ENCODE measurements at places on chromosomes 4 and X. TPM values are rescaled to one million over a fixed set of nuclear protein-coding genes. Genes with fewer than 3 reads are reported as not detected.

DNA sequence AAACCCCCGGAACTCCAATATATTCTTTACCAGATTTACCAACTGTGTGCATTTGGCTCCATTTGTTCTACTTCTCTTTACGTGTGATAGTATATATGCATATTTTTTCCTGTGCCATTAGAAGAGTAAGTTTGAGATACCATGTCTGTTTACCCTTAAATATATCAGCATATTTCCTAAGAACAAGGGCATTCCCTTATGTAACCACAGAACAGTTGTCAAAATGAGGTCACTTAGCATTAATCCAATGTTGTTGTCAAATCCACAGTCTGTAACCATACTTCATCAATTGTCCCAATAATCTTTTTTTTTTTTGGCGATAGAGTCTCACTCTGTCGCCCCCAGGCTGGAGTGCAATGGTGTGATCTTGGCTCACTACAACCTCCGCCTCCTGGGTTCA is 55.2 kb downstream of the TBC1D14 start:
- no peak for DNase-seq

- DNase-seq, result no peak
These were observed 23.3 kb downstream of the TRMT2B start for GRCh38 chrX:101028562-101028961.

Gene APELA
- total RNA-seq, result not detected

DNA sequence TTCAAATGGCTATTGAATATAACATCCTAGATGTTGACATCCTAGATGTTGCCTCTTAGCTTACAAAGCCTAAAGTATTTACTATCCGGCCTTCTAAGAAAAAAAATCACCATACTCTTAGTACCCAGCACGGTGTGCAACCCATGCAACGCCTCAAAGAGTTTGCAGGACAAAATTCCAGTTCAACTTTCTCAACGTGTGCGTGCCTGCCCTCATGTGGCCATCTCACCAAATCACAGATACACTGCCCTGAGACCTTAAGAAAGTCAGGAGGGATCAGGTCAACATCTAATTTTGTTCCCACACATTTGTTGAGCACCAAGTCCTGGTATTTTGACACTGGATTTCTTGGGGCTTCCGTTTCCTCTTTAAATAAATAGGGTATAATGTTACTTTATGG is 68.3 kb downstream of the CRMP1 start:
- DNase-seq, result peak; percentile 16

DNA sequence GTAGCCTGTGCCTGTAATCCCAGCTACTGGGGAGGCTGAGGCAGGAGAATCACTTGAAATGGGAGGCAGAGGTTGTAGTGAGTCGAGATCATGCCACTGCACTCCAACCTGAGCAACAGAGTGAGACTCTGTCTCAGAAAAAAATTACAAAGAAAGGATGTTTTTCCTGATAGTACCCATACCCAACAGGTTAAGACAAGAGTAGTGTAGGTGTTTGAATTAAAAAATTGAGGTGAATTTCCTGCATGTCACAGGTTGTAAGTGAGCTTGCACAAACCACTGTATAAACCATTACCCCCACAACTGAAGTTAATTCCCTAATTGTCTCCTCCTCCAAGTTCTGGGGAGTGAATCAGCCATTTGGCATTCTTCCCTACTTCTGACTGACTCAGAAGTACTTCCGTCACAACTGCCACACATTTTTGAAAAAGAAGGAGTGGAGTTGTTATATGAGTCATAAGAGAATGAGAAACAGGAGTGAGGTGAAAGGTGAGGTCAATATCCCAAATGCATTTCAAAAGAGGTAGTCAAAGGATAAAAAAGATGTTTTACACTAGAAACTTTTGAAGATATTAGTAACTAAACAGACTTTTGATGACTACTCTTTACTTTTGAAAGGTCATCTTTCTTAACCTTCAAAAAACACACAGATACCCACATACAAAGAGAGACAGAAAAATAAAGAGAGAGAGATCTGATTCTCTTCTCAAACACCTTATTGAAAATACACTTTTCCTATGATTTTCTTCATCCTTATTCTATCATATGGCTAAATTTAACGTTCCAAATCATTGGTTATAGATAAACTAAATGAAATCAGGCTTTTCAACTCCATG is 134.5 kb downstream of the BTC start:
- DNase-seq, result no peak

Gene DGKK
- total RNA-seq, result not detected

GRCh38 chrX:107978707-107979307 is 3.4 kb downstream of the TEX13B start:
- no peak for DNase-seq

DNA sequence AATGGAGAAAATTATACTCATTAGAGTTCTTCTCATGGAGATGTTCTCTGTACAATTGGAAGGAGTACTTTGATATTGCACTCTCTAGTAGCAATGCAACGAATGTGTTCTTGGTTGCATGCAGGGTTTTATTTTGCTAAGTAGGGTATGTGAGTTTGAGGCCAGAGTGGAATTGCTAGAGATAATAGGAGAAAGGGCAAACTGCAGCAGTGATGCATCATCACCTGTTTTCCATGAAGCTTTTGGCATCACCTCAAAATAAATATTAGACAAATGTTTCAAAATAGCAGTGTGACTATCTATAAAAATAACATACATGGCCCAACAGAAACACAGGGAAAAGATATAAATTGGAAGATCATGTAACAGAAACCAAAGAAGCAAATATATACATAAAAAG is 93.3 kb downstream of the TIGD2 start:
- no peak for DNase-seq

DNA sequence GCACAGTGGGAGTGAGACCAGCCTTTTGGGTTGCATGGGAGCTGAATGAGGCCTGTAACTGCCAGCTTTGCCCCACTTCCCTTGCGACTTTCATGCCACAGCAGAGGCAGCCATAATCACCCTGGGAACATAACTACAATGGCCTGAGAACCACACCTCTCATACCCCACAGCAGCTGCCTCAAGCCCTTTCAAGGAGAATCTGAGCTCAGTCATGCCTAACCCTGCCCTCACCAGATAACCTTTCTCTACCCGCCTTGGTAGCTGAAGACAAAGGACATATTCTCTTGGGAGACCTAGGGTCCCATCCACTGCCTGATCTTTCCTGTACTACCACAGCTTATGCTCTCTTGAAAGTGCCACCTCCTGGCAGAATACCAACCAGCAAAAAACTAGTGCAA is 599.9 kb upstream of the IGFBP7 start:
- no peak for DNase-seq

- peak; percentile 52 for DNase-seq
These were observed 733 bp upstream of the NAA15 start for GRCh38 chr4:139300431-139301112.

DNA sequence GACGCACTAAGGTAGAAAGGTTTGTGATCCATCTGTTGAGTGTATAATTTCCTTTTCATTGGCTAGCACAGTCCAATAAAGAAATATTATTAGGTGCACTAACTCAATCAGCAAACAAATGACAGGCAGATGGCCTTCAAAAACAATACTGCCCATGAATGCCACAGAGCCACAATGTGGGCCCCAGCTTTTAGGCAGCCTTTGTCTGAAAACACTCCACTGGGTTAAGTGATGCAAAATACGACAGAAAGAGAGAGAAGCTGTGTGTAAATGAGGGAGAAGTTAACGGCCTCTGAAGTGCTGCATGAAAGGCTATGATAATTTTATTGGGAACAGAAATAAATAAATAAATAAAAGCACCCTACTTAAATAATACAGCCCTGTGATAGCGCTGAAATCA is 274.6 kb downstream of the NKX6-1 start:
- DNase-seq, result no peak

GRCh38 chr4:3168029-3168428 is 80.9 kb upstream of the MSANTD1 start:
- peak; percentile 14 for DNase-seq

Gene HSPA4L
- total RNA-seq, result 4.1 TPM

DNA sequence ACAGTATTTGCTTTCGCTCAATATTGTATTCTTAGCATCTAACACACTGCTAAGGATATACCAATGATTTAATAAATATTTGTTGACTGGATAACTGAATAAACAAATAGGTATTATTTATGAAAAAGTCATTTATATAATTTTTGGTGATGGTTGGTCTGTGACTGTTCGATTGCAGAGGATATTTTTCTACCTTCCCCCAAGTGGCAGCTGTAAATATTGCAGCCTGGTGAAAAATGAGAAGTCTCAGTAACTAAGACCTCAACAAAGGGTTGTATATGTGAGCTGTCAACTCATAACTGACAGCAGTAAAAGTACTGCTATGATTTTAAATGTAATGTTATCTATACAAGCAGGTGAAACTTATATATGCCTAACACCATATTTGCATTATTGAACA is 36.0 kb downstream of the HTR2C start:
- no peak for DNase-seq

- DNase-seq, result no peak
These were observed 15.4 kb downstream of the IRAK1 start for GRCh38 chrX:154004315-154004714.
